Osteocyte (in vitro differentiated cells): ENCODE measurements at places on chromosomes 5 and 9. TPM values are rescaled to one million over a fixed set of nuclear protein-coding genes. Genes with fewer than 3 reads are reported as not detected.
A peak's percentile ranks its signal among the peaks of the same experiment; 100 is the strongest.

GRCh38 chr5:100667161-100667630, 132.0 kb downstream of the FAM174A start:
- H3K4me1 ChIP-seq = no peaks in the 10 kb centered on the region
- H3K27me3 ChIP-seq = no peaks in the 10 kb centered on the region
- H3K27ac ChIP-seq = no peak overlapping the region
- H3K4me3 ChIP-seq = no peak overlapping the region

DNA sequence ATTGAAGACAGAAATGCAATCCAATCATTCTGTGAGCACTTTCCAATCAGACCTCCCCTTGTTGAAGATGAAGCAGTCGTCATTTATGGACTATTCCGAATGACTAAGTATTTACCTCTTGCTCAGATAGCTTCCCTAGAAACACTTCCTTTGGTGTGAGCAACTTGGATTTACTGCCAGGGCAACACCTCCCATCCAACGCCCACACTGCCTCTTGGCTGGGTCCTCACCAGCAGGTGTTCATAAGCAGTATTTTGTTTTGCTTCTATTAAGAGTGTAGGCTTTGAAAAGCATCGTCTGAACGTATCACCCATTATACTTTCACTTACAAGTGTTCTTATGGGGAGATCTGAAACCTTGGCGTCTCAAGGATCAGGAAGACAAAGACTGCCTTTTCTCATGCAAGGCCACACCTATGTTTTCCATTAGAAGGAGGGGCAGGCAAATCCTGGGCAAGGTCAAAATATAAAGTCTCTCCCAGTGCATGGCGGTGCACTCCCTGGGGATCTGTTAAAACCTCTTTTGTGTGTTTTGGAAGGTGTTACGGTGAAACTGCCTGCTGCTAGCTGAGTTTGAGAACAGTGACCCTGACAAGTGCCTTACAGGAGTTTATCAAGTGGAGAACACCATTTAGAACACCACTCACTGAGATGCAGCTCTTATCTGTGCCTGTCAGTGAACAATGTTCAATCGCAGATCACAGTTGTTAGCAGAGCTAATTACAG, 10.6 kb upstream of the MARCHF3 start:
- no peak overlapping the region for H3K4me3 ChIP-seq
- peak overlapping the region; percentile 25 for H3K27ac ChIP-seq
- H3K27me3 ChIP-seq = peaks cover 4% of the 10 kb centered on the region
- peaks cover 21% of the 10 kb centered on the region for H3K4me1 ChIP-seq

- no peaks in the 10 kb centered on the region for H3K36me3 ChIP-seq
- peaks cover 22% of the 10 kb centered on the region for H3K27me3 ChIP-seq
- no peak for DNase-seq
- no peak overlapping the region for H3K4me3 ChIP-seq
Observed at GRCh38 chr5:38341056-38341455, 82.7 kb downstream of the EGFLAM start.

DNA sequence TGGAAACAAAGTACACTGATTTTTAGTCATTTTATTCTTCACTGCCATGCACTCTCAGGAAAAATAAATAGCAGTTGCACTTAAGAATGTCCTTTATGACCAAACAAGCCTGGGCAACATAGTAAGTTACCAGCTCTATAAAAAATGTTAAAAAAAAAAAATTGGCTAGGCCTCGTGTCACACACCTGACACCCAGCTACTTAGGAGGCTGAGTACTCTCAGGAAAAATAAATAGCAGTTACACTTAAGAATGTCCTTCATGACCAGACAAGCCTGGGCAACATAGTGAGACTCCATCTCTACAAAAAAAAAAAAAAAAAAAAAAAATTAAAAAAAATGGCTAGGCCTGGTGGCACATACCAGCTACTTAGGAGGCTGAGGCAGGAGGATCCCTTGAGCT, 304.6 kb downstream of the SLCO4C1 start:
- DNase-seq = no peak
- no peaks in the 10 kb centered on the region for H3K36me3 ChIP-seq

GRCh38 chr5:6541256-6542013, 91.4 kb downstream of the NSUN2 start:
- H3K4me3 ChIP-seq = no peak overlapping the region
- H3K36me3 ChIP-seq = no peaks in the 10 kb centered on the region
- DNase-seq = peak; percentile 25
- H3K27ac ChIP-seq = no peak overlapping the region
- no peaks in the 10 kb centered on the region for H3K27me3 ChIP-seq

- no peaks in the 10 kb centered on the region for H3K4me1 ChIP-seq
- no peak overlapping the region for H3K4me3 ChIP-seq
- no peak for DNase-seq
- peaks cover 4% of the 10 kb centered on the region for H3K36me3 ChIP-seq
Observed at GRCh38 chr5:132355140-132355765, 14.3 kb upstream of the SLC22A5 start.

- no peak overlapping the region for H3K27ac ChIP-seq
- H3K36me3 ChIP-seq = peaks cover 53% of the 10 kb centered on the region
- H3K4me1 ChIP-seq = no peaks in the 10 kb centered on the region
- no peak for DNase-seq
Observed at GRCh38 chr5:31492869-31493268, 39.0 kb downstream of the DROSHA start.

DNA sequence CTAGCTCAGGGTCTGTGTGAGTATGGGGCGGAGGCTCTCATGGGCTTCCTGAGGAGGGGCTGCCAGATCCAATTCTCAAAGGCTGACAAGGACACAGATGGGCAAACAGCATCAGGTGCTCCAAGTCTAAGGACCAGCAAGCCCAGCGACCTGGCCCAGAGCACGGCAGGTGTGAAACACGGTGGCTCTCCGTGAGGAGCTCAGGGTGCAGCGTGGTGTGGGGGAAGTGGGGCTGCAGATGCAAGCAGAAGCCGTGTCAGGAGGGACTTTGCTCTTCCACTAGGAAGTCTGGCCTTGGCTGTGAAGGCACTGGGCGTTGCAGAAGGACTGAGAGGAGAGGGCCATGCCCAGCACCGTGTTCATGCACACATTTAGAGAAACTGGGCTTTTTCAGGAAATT, 420.0 kb downstream of the GADD45G start:
- H3K4me3 ChIP-seq = no peak overlapping the region
- DNase-seq = no peak
- H3K27ac ChIP-seq = no peak overlapping the region
- no peaks in the 10 kb centered on the region for H3K4me1 ChIP-seq

GRCh38 chr5:80254767-80255430, 949 bp downstream of the SERINC5 start:
- DNase-seq = no peak
- H3K27ac ChIP-seq = peak overlapping the region; percentile 82
- no peaks in the 10 kb centered on the region for H3K27me3 ChIP-seq

- no peaks in the 10 kb centered on the region for H3K36me3 ChIP-seq
- H3K4me1 ChIP-seq = peaks cover under 1% of the 10 kb centered on the region
- no peak overlapping the region for H3K4me3 ChIP-seq
- no peak for DNase-seq
- H3K27me3 ChIP-seq = peaks cover 6% of the 10 kb centered on the region
- no peak overlapping the region for H3K27ac ChIP-seq
Observed at GRCh38 chr5:39355324-39355723, 9.0 kb downstream of the C9 start.

- H3K4me1 ChIP-seq = peaks cover 2% of the 10 kb centered on the region
- no peaks in the 10 kb centered on the region for H3K36me3 ChIP-seq
- H3K27ac ChIP-seq = no peak overlapping the region
- no peak overlapping the region for H3K4me3 ChIP-seq
Observed at GRCh38 chr5:66967102-66967501, 229.5 kb downstream of the CD180 start.

GRCh38 chr5:133147411-133147810, 95.6 kb downstream of the HSPA4 start:
- H3K27ac ChIP-seq = no peak overlapping the region
- DNase-seq = peak; percentile 74
- no peak overlapping the region for H3K4me3 ChIP-seq
- no peaks in the 10 kb centered on the region for H3K36me3 ChIP-seq
- no peaks in the 10 kb centered on the region for H3K4me1 ChIP-seq

- no peaks in the 10 kb centered on the region for H3K36me3 ChIP-seq
- no peaks in the 10 kb centered on the region for H3K4me1 ChIP-seq
- DNase-seq = peak; percentile 17
- H3K27ac ChIP-seq = no peak overlapping the region
- no peaks in the 10 kb centered on the region for H3K27me3 ChIP-seq
Observed at GRCh38 chr5:2385818-2386217, 365.7 kb downstream of the IRX2 start.

- H3K4me1 ChIP-seq = no peaks in the 10 kb centered on the region
- H3K27ac ChIP-seq = no peak overlapping the region
- H3K27me3 ChIP-seq = no peaks in the 10 kb centered on the region
- H3K4me3 ChIP-seq = no peak overlapping the region
Observed at GRCh38 chr5:107860044-107860443, 189.3 kb upstream of the EFNA5 start.

- peaks cover 16% of the 10 kb centered on the region for H3K36me3 ChIP-seq
- peaks cover 73% of the 10 kb centered on the region for H3K4me1 ChIP-seq
- no peak for DNase-seq
- no peak overlapping the region for H3K27ac ChIP-seq
- H3K4me3 ChIP-seq = no peak overlapping the region
Observed at GRCh38 chr9:111913159-111913558, 16.5 kb downstream of the UGCG start.

GRCh38 chr5:125967576-125967975, 455.6 kb upstream of the GRAMD2B start:
- H3K27ac ChIP-seq = no peak overlapping the region
- no peak overlapping the region for H3K4me3 ChIP-seq
- H3K4me1 ChIP-seq = peaks cover under 1% of the 10 kb centered on the region

DNA sequence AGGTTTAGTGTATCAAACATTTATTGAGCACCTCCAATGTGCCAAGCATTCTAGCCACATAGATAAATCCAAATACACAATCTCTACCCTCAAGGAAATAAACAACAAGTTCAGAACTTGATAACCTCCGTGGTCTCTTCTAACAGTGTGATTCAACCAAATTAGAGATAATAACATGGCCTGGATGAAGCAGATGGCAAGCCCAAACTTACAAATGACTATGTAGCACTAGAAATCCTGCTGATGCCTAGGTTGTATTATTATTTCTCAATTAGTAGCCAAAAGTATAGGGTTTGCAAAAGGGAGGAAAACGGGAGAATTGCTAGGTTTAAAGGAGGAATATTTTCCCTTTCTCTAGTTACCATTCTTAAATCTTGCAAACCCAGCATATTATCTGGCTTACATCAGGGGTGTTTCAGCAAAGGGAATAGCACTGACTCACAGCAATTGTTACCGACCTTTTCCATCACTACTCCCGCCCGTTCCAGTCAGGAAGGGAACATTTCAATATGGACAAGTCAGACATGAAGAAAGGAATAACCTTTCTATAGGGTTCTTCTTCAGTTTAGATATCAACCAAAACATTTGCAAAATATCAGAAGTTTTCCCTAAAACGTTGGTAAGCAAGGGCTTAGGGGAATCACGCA, 2.3 kb downstream of the DPYSL3 start:
- peaks cover 49% of the 10 kb centered on the region for H3K4me1 ChIP-seq
- H3K27me3 ChIP-seq = no peaks in the 10 kb centered on the region
- peak overlapping the region; percentile 90 for H3K4me3 ChIP-seq
- H3K27ac ChIP-seq = peak overlapping the region; percentile 92
- DNase-seq = no peak

- peaks cover 11% of the 10 kb centered on the region for H3K4me1 ChIP-seq
- H3K27me3 ChIP-seq = no peaks in the 10 kb centered on the region
- H3K4me3 ChIP-seq = no peak overlapping the region
Observed at GRCh38 chr5:83099001-83099400, 21.7 kb downstream of the XRCC4 start.

GRCh38 chr5:135456238-135457099, 4.3 kb upstream of the TIFAB start:
- no peak for DNase-seq
- no peaks in the 10 kb centered on the region for H3K36me3 ChIP-seq
- H3K27ac ChIP-seq = no peak overlapping the region
- H3K4me1 ChIP-seq = peaks cover 10% of the 10 kb centered on the region
- peaks cover 37% of the 10 kb centered on the region for H3K27me3 ChIP-seq

DNA sequence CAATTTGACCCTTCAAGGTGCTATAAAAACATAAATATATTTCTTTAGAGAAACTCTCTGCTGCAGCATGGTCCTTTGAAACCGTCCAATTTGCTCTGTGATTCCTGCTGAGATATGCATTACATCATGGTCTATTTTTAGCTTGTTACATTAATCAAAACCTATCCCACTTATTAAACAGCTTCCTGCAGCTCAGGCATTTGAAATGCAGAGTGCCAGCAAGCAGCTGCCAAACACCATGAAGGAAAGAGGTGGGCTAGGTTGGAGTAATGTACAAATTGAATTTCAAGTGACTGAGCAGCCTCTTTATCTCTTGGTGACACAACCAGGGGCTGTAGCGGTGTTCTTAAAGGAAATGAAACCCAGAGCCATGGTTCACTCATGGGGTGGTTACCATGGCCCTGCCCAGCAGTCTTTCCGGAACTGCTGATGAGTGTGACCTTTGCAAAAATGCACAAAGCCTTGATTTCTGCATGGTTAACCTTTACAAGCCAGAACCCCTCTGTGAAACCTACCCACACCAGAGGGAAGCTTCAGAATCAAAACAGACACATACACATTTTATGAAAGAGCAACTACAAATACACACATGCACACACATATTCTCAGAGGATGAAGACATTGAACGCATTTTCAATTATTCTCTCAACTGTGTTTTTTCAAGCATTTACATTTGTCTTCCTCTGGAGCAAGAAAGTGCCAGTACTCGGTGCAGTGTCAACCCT, 155.8 kb upstream of the ZNF608 start:
- no peaks in the 10 kb centered on the region for H3K36me3 ChIP-seq
- H3K27me3 ChIP-seq = no peaks in the 10 kb centered on the region
- peaks cover 34% of the 10 kb centered on the region for H3K4me1 ChIP-seq
- no peak overlapping the region for H3K27ac ChIP-seq

DNA sequence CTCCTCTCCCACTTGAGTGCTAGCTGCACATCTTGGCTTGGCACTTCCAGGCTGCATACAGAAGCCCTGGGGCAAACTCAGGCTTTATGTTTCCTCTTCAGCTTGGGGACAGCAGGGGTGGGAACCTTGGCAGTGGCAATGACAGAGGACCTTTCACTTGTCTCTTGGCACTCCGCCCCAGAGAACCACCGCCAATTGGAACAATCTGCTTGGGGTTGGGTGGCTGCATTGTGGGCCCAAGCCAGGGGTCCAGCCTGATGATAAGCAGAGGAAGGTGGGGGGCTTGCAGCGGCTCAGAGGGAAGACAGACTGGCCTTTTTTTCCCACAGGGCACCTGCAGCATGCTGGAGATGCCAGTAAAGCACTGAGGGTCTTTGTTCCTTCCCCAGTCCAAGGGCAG, 179.0 kb upstream of the NMUR2 start:
- H3K4me3 ChIP-seq = no peak overlapping the region
- no peaks in the 10 kb centered on the region for H3K36me3 ChIP-seq
- H3K27ac ChIP-seq = no peak overlapping the region
- no peaks in the 10 kb centered on the region for H3K4me1 ChIP-seq

The OSTF1 gene
- total RNA-seq = 21.4 and 21.8 TPM in 2 replicates

The SLC1A3 gene
- total RNA-seq = 19.1 and 19.9 TPM in 2 replicates

The FGD3 gene
- total RNA-seq = not detected in 2 replicates

The ADAMTS2 gene
- total RNA-seq = 10.7 and 12.2 TPM in 2 replicates

The PCDHB2 gene
- total RNA-seq = 91.5 and 92.7 TPM in 2 replicates

The CDH6 gene
- total RNA-seq = 791 and 792 TPM in 2 replicates

The HAUS6 gene
- 8.6 and 9.5 TPM in 2 replicates for total RNA-seq

The IL5 gene
- total RNA-seq = not detected in 2 replicates

The ENG gene
- total RNA-seq = 140 and 143 TPM in 2 replicates

The FCN1 gene
- not detected in 2 replicates for total RNA-seq

The TMEM252 gene
- not detected in 2 replicates for total RNA-seq

The PCDHA1 gene
- not detected in 2 replicates for total RNA-seq

The RAD1 gene
- total RNA-seq = 17.1 and 19.5 TPM in 2 replicates

The ACTBL2 gene
- not detected in 2 replicates for total RNA-seq
